Stimulated activated CD4-positive, alpha-beta T cell treated with anti-CD3 and anti-CD28 coated beads, Interleukin-4, amount 100 ng/mL, for 4 hours (primary cell): ENCODE measurements at places on chromosomes 16 and 17.

GRCh38 chr17:78232859-78233173, 1.4 kb downstream of the TMEM235 start:
- DNase-seq, result no peak

- DNase-seq, result no peak
Observed at GRCh38 chr17:45131616-45132319, 547 bp downstream of the PLCD3 start.

DNA sequence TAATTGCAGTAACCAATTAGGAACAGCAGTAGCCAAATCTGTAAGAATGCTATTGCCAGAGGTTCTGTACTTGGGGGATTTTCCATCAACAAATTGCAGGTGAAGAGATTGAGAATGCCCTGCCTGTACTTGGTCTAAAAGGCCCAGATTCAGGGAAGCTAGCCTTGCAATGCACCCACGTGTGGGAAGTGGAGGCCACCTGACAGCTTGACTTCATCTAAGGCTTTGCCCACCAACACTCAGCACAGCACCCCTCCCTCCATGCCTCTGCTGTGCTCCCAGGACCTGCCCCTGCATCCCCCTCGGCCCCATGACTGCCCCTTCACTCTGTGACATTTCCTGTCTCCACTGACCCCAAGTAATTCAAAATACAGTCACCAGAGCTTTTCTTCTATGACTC, 79.1 kb upstream of the CDH5 start:
- DNase-seq, result no peak

- peak; percentile 95 for DNase-seq
Observed at GRCh38 chr17:7023576-7024401, 939 bp downstream of the BCL6B start.

- no peak for DNase-seq
Observed at GRCh38 chr17:27621536-27621935, 9.5 kb upstream of the LGALS9 start.

- DNase-seq, result no peak
Observed at GRCh38 chr16:56360117-56361008, 65.0 kb downstream of the AMFR start.

DNA sequence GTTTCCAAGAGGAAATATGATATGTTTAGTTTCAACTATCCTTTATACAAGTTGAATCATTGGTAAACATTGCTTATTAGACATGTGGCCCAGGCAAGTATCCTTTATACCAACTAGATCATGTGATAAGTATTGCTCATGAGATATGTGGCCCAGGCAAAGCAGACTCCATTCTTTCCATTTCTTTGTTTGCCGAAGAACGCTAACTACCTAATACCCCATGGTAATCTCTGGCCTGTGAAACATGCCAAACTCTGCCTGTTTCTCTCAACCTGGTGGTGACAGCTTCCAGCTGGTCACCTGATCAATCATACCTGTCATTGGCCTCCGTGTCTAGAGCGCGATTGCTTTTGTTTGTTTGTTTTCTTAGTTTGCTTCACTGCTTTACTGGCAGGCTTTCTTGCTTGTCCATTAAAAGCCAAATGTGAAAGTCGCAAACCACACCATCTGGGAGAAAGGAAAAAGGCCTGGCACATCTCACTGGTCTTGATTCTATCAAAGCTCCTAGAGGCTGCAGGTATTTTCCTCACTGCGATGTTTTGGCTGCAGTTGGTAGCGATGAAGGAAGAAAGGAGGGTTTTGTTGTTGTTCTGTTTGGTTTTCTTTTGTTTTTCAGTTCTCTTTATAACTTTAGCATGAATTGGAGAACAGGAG, 686.2 kb downstream of the KCNJ2 start:
- no peak for DNase-seq

DNA sequence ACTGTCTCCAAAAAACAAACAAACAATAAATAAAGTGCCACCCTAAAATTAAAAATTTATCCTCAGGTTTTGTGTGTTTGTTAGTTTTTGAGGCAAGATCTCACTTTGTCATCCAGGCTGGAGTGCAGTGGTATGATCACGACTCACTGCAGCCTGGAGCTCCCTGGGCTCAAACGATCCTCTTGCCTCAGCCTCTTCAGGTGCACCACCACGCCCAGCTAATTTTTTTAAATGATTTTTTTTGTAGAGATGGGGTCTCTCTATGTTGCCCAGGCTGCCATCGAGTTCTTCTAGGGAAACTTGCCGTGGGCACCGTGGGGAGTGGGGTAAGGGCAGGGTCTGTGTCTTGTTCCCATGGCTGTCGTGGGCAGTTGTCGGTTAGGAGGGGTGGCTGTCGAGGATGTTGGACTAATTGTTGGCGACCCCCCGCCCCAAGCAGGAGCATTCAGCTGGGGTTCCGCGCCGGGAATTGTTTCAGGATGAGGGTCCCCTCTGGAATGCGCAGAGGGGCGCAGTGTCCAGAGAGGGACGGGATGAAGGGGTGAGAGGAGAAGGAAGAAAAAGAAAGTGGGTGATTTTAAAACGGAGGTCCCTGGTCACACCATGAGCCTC, 1.1 kb upstream of the RNF213 start:
- no peak for DNase-seq

GRCh38 chr16:82195917-82196494, 26.0 kb upstream of the MPHOSPH6 start:
- DNase-seq, result no peak

GRCh38 chr16:89616623-89617022, 3.2 kb downstream of the DPEP1 start:
- DNase-seq, result no peak

- no peak for DNase-seq
Observed at GRCh38 chr16:72554935-72555334, 383.0 kb upstream of the PMFBP1 start.

DNA sequence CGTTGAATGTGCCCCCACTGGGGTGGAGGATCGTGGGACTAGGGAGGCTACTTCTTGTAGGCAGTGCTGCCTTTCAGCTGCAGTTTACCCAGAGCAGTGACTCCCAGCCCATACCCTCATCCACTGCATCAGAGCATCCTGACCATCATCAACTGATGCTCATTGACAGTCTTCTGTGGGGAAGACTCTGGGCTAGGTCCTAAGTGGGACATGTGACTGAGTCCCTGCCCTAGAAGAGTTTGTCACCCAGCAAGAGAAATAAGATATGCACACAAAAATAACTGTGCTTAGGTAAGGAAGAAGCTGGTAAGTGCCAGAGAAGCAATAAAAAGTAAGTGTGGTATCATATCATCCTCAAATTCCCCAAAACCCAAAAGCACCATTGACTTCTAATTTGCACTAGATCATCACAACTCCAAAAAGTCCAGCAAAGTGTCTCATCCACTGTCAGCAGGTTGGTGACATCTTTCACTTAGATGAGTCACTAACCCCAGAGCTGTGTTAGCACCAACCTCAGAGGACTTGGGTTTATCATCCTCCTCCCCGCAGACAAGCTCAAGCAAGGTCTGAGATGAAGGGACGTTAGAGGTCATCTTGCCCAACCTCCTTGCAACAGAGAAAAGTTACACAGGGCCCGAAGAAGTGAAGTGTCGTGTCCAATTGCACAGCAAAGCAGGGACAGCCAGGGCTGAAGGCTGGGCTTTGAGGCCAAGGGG, 99.0 kb downstream of the CCDC182 start:
- no peak for DNase-seq

DNA sequence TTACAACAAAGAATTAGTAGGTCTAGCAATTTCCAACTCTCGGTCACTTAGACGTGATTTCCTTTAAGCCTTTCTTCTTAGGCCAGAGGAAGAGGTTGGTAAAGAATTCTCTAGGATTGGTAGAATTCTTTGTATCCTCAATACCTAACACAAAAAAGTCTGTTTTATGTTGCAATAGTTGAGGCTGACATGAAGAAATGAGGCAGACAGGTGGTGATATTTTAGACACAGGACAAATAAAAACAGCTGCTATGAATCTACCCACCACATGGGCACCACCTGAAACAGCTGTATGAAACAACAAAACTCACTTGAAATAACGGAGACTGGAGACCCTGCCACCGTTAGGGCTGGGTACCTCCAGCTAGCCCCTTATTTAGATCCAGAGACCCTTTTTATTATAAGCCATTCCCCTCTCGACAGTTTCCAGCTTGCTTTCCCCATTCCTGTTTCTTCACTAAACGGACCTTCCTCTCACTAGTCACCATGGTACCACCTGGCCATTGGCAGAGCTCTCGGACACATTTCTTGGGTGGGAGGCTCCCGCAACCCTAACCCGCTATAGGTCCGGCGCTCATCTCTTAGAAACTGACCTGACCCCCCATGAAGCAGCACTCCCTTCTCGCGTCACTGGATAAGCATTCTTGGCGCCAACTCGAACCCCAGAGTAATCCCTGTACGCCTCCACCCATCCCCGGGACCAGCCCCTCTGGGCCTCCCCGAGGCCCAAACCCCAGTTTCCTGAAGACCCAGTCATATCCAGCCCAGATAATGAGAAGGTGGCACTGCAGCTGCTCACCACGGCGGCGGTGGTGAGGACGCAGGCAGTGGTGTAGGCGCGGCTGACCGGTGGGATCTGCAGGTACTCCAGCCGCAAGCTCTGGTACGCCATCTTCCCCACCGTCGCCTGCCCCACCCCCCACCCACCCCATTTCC, at the start of gene DERL2:
TSS of gene DERL2 (minus strand) at position 909 of the 936 bp plus-strand sequence. CDS start at position 892, 17 bp downstream.
- peak; percentile 9 for DNase-seq

GRCh38 chr17:37440424-37440823, 33.7 kb downstream of the TADA2A start:
- no peak for DNase-seq

- no peak for DNase-seq
Observed at GRCh38 chr16:3460121-3460520, 16.6 kb downstream of the NAA60 start.

- no peak for DNase-seq
Observed at GRCh38 chr17:63647065-63647725, 25.0 kb downstream of the MAP3K3 start.

GRCh38 chr16:69338557-69339288, 641 bp downstream of the COG8 start:
- no peak for DNase-seq

GRCh38 chr17:64232466-64233262, 30.4 kb downstream of the TEX2 start:
- DNase-seq, result no peak

GRCh38 chr17:52157603-52158449, 688 bp downstream of the CA10 start:
- no peak for DNase-seq

DNA sequence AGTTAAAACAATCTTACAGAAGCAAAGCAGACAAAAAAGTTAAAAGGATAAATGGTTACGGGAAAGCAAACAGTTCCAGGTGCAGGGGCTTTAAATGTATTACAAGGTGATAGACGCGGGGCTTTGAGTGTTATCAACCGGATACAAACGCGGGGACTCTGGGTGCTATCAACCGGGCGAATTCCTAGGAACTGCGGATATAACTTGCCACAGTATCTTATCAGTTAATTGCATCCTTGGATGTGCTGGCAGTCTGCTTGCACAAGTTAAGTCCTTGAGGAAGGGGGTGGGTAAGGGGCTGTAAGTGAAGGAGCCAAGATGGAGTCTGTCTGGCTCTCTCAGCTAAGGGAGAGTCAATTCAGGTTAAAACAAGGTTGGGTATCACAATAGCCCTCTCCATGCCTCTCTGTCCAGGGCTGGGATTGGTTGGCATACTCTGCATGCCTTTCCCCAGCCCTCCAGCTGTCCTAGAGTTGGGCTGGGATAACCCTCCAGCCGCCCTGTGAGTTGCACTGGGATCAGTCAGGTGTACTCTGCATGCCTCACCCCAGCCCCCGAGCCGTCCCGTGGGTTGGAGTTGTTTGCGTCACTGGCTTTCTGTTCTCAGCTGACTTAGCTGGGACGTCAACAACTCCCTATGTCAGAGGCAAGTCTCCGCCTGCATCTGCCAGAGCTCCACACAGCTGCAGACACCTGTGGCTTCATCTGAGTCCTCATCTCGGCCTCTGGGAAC, 40.9 kb downstream of the TMEM235 start:
- peak; percentile 75 for DNase-seq

- DNase-seq, result no peak
Observed at GRCh38 chr16:21227866-21228265, 5.6 kb upstream of the ANKS4B start.

DNA sequence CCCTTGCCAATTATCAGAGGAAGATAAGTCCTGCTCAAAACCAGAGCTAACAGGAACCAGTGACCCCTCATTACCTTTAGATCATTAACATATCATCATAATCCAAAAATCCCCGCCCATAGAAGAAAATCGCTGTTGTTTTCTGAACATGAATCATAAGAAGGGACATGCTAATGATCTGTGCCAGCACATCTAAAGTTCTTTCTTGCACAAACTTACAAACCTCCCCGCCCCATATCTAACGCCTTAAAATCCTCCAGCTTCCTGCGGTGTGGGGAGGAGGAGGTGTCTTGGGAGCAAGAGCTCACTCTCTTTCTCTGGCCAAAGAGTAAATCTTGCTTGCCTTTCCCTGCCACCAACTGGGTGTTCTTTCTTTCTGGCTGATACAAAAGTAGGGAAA, 78.3 kb downstream of the IRX3 start:
- DNase-seq, result no peak

DNA sequence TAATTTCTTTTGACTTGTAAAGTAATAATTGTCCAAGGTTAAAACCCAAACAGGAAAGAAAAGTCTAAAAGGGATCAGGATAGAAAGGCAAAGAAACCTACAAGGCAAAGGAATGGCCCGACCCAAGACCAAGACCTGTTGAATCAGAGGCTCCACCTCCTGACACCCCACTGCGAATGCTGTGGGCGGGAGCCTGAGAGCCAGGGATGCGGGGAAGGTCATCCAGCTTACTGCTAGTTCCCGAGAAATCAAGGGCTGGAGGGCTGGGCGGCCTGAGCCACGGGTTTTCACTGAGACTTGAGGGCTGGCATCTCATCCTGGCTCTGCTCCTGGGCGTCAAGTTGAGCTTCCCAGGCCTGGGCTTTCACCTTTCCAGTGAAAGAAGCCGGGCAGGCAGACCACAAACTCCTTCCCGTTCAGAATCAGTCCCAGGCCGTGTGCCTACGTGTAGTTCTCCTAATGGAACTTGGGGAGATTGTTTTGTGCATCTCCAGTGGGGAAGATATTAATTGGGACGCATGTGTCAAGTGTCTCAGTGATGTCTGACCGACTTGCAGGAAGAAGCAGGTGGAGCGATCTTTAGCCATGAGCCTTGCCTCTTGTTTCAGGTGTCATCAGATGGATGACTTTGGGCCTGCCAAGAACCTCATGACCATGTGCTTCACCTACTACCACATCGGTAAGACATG, 36.9 kb downstream of the CIBAR2 start:
- DNase-seq, result no peak

DNA sequence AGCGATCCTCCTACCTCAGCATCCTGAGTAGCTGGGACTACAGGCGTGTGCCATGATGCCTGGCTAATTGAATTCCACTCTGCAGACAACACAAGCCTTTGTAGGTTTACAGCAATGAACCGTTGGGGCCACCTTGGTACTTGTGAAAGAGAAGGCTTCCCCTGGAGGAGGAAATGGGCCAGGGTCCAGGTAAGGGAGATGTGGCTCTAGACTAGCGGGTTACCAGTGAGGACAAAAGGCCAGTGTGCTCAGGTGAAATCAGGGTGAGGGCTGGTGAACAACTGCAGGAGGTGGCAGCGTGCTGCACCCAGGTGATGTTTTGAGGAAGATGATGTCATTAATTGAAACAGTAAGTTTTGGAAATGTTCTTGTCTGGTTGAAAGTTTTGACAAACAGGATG, 6.7 kb downstream of the SDR42E1 start:
- no peak for DNase-seq

- DNase-seq, result no peak
Observed at GRCh38 chr16:50558913-50559312, 10.7 kb downstream of the NKD1 start.

GRCh38 chr17:78728495-78728894, 53.6 kb downstream of the CYTH1 start:
- DNase-seq, result no peak

GRCh38 chr16:47873434-47873833, 282.4 kb downstream of the ABCC12 start:
- no peak for DNase-seq

- no peak for DNase-seq
Observed at GRCh38 chr17:82384730-82385481, 13.3 kb downstream of the UTS2R start.
